ENCODE measurements at places on chromosomes 16 and 17.

GRCh38 chr17:80955078-80955477, 36.6 kb upstream of the CHMP6 start:
- DNase-seq: no peak

GRCh38 chr16:86220561-86220960, 289.8 kb upstream of the FOXF1 start:
- DNase-seq: no peak

- DNase-seq: no peak
Measured at GRCh38 chr16:24954137-24954536, 61.0 kb downstream of the ARHGAP17 start.

GRCh38 chr17:18121144-18121910, 12.8 kb downstream of the MYO15A start:
- no peak for DNase-seq

DNA sequence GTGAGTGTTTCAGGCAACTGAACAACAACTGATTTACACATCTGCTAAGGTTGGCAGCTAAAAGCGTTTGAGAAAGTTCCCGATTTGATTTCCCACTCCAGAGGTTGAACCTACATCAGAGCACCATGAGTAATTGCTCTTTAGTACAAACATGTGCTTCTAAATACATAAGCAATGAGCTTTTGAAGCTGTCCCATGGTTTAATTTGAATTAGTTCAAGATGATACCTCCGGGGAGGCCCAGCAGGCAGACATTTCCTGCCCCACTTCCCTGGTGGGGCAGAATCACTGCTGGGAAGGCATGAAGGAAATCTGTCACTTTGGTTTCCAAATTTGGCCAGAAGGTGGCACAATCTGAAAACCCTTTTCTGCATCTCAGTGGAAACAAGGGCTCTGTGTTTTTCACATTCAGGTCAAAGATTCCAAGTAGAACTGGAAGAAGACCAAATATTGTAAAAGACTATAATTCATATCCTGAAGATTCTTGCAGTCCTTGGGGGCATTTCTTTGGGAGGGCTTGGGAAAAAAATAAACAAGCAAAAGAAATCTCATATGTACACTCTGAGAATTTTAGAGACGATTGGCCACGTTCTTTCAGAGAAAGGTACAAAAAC, 176.2 kb upstream of the FAM20A start:
- DNase-seq: peak; percentile 71

GRCh38 chr17:58306131-58306951, 22.3 kb downstream of the TSPOAP1 start:
- DNase-seq: no peak

DNA sequence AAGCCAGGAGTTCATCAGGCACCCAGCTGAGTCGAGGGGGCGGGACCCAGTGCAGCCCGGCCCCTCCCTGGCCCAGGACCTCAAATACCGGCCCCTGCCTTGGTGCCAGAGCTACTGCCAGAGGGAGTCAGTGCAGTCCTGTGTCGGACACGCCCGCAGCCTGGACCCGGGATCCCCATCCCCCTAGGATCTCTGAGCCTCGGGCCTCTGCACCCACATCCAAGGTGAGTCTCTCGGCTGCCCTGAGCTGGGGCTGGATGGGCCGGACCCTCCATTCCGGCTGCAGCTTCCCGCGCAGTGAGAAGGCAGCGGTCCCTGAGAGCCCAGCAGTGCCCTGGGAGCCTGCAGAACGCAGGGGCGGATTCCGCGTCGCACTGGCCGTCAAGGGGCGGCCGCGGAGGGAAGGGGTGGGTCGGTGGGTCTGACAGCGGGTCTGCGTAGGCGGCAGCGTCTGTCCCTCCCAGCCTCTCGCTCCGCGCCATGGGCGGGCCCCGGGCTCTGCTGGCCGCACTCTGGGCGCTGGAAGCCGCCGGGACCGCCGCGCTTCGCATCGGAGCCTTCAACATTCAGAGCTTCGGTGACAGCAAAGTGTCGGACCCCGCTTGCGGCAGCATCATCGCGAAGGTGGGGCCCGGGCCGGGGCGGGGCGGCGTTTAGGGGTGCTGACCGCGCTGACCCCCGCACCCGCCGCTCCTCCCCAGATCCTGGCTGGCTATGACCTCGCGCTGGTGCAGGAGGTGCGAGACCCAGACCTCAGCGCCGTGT, at the start of gene DNASE1L2:
Gene DNASE1L2, plus strand, starts transcription at position 108 of the 765 bp plus-strand sequence. Its CDS starts 373 bp downstream, at position 481.
- no peak for DNase-seq

DNA sequence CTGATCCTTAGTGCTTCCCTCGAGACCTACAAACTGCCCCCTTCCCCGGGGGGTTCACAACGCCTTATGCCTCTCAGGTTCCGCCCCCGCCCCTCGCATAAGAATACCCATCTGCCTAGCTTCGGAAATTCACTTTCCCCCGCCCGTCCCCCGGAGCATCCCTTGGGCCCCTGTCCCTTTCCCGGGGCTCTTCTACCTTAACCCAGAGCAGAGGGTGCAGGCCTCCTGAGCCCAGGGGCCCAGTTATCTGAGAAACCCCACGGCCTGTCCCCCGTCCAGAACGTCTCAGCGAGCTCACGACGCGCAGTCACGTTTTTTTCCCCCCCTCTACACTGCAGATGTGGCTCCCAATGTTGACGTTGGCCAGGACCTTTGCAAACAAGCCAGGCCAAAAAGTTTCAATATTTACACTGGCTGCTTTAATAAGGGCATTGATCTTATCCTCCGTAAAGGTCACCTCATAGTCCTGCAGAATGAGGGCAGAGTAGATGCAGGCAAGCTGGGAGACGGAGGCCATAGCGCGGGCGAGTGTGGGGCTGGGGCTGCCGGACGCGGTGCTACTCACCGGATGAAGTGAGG, 1.4 kb upstream of the NBR1 start:
- peak; percentile 80 for DNase-seq

GRCh38 chr16:86251682-86252081, 258.6 kb upstream of the FOXF1 start:
- DNase-seq: no peak

- DNase-seq: no peak
Measured at GRCh38 chr17:58829172-58829637, 73.6 kb downstream of the PPM1E start.

DNA sequence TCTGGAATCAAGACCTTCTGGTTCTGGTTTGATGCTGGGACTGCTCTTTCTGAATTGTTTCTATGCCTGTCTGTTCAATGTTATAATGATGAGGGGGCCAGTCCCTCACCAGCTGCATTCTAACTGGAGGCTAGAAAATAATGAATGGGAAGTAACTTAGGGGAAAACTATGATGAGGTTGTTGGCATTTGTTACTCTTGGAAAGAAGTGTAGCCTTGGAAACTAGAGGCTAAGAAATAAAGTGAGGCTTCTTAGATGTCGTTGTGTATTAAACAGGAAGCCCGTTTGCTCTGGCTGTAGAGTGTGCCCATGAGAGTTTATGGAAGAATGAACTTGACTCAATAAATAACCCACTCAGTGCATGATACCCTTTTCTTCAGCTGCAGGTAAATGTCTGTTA, 140.8 kb downstream of the PRKCA start:
- no peak for DNase-seq

DNA sequence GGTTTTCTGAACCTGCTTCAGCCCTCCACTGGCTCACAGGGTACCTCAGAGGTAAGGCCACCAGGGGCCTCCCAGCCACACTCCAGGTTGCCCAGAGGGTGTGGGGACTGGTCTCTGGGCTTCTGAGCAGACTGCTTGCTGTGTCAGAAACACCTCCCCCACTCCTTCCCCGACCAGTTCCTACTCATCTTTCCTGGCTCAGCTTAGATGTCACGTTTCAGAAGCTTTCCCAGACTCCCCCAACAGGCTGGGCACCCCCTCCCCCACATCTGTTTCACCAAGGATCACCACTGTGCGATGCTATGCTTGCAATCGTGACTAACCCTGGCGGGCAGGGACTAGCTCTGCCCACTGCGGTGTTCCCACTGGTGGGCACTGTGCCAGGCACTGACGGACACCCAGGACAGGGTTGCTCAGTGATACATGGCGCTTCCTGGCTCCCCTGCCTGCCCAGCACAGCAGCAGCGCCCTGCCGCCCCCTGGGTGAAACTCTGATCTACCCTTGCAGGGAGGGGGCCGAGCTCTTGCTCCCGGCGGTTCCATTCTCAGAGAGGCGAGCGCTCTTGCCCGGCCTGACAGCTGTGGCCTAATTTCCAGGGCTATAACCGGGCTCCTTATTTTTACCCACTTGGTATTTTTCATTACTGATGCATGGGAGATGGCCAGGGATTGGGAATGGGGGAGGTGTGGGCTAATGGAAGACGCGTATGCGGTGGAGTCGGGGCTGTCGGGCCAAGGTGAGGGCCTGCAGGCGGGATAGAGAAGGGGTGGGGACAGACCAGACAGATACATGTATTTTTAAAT, 29.4 kb upstream of the MTSS2 start:
- DNase-seq: no peak

- no peak for DNase-seq
Measured at GRCh38 chr16:79792664-79793351, 192.3 kb upstream of the MAF start.

DNA sequence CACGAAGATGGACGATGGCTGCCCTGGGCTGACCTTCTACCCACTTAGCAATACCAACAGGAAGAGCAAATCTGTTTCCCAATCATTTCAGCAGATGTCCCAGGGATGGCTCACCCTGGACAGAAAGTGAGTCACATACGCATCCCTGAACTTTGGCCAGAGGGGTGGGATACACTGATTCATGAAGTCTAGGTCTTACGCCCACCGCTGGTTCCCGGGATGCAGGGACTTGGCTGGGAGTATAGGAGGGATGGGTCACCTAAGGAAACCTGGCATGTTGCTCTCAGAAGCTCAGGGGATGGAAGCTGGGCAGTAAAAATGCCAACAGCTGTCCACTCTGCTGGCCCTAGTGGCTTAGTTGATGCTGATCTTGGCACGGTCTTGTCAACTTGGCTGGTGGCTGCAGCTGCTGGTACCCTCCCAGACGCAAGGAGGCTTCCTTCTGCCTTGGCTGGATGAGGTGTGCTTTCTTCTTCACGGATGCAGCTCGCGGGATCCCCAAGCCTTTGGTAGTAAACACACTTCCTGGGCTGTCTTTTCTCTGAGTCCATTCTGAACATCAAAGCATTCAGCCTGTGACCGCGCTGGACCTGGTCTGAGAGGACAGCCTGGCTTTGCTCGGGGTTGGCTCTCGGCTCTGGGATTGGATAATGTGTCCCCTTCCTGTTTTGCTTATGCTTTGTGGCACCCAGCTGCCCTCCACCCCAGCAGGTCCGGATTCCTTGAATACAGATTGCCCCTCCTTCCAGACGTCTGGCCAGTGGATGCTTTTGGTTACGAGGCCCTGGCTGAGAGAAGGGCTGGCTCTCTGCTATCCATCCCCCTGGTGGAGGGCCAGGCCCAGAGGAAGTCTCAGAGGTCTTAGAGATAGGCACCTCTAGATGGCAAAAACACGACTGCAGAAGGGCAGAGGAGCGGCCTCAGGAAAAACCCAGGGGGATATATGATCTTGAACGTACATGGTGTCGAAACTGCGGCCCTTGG, 71.5 kb downstream of the RAP1GAP2 start:
- DNase-seq: no peak

DNA sequence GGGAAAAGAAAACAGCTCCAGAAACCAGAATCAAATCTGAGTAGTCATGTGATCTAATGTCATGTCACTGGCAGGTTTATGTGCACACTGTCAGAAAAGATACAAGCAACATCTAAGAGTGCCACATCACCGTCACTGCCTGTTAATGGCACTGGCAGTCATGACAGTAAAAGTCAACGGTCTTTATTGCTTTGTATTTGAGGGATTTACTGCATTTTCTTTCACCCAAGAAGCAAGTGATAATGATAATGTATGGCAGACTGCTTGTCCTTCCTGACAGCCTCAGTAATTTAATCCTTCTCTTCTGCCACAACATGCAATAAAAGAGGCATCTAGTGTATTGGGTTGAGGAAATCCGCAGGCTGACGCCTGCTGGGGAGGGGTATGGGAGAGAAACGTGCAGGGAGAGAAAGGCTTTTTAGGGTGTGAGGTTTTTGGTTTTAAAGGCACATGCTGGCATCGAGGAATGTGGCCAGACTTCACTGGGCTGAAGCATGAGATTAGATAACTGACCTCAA, 92.4 kb downstream of the RPGRIP1L start:
- peak; percentile 49 for DNase-seq

GRCh38 chr17:17420561-17421269, 56.1 kb upstream of the MED9 start:
- no peak for DNase-seq

DNA sequence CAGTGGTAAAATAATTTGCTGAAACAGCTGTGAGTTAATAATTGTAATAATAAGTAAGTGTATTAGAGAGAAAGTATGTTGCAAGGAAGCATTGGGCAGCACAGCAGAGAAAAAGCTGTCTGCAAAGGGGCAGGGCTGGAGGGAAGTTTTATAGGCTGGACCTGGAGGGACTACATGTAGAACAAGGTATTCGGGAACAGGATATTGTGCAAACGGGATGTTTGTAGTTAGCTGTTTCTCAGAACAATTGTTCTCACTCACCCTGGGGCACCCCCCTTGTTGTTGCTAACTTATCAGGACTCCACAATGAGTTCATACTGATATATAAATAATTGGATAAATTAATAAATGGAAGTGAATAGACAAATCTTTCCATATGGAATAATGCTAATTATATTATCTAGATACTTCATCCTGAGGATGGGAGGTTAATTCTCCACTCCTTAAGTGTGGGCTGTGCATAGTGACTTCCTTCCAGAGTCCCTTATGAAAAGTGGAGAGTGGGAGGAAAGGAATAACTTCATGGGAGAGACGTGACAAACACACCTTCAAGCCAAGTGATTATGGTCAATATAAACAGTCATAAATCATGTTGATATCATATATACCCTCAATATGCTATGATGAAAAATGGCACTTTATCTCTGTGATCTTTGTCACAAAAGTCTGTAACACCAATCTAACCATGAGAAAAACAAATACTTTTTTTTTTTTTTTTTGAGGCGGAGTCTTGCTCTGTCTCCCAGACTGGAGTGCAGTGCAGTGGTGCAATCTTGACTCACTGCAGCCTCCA, 85.4 kb downstream of the PPM1E start:
- DNase-seq: no peak

DNA sequence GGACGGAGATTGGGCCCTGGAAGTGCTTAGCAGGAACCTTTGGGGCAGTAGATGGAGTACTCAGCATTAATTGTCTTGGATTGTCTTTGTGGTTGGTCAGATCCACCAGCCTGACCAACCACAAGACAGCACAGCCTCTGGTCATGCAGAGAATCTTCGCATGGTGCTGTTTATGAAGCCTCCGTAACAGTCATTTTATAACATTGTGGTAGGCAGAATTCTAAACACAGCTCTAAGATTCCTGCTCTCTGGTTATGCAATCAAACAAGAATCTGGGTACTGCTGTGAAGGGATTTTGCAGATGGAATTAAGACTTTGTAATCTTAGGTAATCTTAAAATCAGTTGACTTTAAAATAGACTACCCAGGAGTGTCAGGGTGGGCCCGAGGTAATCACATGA, 312.2 kb upstream of the GOT2 start:
- no peak for DNase-seq

DNA sequence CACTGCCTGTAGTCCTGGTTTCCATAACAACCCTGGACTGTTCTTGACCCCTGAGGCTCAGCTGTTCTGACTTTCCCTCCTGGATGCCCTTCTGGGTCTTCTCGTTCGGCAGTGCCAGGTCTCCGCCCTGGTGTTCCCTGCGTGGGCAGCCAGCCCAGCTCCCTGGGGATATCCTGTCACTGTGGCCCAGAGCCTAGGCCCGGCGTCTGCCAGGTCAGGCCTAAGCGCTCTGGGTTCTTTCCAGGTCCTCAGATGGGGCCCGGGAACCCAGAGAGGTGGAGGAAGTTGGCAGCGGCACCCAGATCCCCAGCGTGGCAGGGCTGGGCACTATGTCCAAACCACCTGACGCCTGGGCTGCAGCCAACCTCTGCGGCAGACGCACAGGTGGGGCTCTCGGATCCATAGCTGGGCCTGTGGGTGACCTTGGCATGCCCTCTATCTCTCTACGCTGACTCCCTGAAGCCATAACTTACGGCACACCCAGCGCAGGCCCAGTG, 12.5 kb upstream of the ATP2A3 start:
- DNase-seq: no peak

- DNase-seq: peak; percentile 52
Measured at GRCh38 chr17:81509972-81510784, 2.4 kb downstream of the ACTG1 start.
